Stimulated activated CD8-positive, alpha-beta memory T cell treated with anti-CD3 and anti-CD28 coated beads, Interleukin-4, amount 100 ng/mL, for 24 hours (primary cell): ENCODE measurements at places on chromosomes 2 and 18.

DNA sequence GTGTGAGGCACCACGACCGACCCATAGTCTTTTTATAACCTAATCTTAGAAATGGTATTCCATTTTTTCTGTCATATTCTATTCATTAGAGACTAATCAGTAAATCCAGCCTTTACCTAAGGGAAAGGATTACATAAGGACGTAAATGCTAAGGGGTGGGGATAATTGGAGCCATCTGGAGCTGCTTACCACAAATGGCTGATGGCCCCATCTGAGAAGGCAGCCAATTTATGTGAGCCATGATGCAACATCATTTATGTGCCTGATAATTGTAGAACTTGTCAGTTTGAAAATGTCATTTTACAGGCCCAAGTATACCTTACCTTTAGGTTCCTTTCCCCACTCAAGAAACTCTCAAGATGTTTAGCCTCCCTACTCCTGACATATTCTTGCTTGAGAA, 44.0 kb downstream of the ARHGEF33 start:
- no peak for DNase-seq

DNA sequence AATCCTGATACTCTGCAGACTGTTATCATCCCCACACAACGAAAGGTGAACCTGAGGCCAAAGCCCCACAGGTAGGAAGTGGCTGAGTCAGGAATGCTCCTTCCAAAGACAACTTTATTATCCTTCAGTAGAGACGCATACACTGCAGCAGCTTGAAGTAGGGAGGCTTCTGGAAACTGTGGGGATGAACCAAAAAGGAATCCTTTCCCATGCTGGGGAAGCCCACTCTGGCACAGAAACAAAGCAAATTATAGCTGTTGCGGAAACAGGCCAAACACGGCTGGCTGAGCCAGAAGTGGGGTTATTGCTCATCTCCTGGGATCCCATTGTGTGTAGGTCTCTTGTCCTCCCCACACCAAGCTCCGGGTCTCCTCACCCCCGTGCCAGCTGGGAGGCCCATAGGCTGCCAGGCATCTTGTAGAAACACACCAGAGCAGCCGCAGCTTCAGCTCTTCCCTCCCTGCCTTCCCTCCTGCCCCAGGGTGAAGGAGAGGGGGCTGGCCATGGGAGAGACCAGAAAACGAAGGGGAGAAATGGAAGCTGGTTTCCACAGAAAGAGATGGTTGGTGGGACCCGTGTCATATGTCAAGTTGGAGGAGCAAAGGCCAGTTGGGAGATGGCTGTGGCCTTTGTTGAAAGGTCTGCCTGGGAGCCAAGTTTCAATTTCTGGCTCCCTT, 176.9 kb upstream of the NABP1 start:
- DNase-seq = no peak

DNA sequence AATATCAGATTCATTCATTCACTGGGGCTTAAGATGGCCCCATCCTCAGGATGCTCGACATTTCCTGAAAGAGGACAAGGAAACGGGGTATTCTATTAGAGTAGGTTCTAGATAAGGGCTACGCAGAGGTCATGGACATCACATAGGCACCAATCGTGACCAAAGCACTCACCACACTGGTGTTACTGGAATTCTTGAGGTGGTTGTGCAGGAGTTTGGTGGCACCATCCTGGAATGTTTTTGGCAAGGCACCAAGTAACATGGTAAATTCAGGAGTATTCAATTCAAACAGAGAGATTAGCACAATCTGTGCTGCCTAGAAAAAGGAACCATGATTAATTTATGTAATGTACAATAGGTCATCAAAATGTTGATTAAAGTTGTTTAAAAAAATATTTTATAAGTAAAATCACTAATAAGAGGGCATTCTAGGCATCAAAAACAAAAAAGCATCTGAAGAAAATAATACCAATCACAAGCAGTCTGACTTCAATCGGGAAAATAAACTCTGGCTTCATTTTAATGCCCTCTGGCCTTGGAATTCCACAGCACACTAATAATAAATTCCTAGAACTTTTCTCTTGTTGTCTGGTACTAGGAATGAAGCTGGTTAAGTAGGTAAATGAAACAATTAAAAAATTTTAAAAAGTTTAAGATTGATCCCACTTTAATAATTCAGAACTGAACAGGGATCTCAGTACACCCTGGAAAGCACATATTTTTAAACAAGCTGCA, 102.8 kb upstream of the TFCP2L1 start:
- DNase-seq = no peak

GRCh38 chr2:146477383-146477782, 1367.4 kb upstream of the ACVR2A start:
- DNase-seq = no peak

DNA sequence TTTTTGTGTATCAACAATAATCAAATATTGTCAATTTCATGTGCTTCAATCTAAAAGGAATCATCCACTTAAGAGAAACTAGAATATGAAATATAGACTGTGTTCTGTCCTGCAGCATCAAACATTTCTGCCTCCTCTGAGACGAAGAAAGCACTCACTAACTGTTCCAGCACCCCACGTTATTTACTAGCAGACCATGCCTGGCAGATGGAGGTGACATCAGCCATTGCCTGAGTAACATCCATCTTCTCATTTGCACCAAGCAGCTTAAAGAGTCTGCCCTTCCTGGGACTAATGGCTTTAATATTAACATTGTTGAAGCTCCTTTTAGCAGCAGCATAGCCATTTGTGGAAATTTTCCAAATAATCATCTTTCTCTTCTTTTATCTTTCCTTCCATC, 25.7 kb downstream of the SGPP2 start:
- no peak for DNase-seq

- DNase-seq = no peak
These were observed 46.4 kb downstream of the ZNF804A start for GRCh38 chr2:184644685-184645084.

DNA sequence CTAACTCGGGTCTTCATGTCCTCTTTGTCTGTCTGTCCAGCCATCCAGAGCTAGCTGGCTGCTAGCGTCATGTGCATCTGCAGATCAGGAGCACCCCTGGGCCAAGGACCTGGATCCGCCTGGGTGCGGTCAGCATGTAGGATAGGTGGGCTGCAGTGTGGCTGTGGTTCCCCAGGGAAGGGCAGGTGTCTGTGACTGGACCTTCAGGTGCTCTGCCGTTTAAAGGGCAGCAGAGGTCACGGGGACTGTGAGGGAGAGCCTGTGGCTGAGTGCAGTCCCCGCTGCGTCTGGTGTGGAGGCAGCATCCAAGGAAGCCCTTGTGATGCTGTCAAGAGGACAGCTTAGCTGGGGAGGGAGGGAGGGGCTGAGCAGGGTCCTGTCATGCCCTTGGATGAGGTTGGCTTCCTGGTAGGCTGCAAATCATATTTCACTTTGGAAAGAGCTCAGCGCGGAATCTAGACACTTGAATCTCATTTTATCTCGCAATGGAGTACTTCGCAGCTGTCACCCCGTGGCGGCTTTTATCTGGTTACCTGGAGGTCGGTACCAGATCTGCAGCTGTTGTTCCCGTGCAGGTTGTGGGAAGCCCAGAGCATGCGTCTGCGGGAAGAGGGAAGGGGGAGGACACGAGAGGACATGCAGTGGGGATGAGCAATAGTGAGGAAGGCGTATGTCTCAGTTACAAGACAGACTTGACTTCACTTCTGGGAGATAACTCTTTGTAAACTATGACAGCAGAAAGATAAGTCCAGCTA, 5.9 kb upstream of the RALB start:
- DNase-seq = no peak

DNA sequence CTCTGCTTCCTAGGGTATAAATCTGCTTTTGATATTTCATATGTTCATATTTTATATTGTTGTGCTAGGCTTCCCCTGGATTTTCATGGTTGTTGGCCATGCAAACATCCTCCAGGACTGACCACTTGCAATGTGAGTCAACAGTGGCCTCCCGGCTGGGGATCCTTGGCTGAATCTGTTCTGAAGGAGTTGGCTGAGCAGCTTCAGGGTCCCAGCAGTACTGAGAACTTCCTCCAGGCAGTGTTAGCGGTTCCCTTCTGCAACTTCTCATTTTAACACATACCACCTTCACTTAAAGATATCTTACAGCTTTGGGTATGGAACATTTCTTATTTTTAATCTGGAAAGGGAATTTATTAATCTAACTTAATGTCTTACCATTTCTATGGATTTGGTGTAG, 122.1 kb downstream of the DTNB start:
- no peak for DNase-seq

DNA sequence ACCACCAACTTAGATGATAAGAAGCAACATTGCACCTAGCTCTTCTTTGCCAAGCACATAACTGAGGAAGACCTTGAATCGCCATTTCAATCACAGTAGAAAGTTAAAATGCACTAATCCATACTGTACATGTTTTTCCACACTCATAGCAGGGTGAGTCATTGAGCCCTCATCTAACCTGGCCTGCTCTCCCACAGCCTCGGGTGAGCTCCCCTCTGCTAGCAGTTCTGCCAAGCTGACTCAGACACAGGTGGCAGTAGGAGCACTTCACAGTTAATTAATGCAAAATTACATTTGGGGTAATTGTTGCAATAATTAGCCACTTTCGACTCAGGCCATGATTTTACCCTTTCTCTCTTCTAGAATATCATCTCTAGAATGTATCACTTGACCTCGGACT, 1632.8 kb upstream of the CELF4 start:
- no peak for DNase-seq

GRCh38 chr2:109133746-109134145, 4.7 kb downstream of the SH3RF3 start:
- no peak for DNase-seq

- DNase-seq = no peak
These were observed 110.4 kb downstream of the FMNL2 start for GRCh38 chr2:152445375-152445774.

GRCh38 chr2:179107737-179108136, 57.8 kb upstream of the CCDC141 start:
- DNase-seq = no peak

GRCh38 chr2:148812306-148812705, 62.7 kb upstream of the KIF5C start:
- DNase-seq = no peak
